ENCODE measurements at places on chromosomes 7 and 10. TPM values are rescaled to one million over a fixed set of nuclear protein-coding genes. Genes with fewer than 3 reads are reported as not detected.

CYP17A1 gene
- total RNA-seq = not detected

MAT1A gene
- total RNA-seq = not detected

AMZ1 gene
- total RNA-seq = not detected

DNA sequence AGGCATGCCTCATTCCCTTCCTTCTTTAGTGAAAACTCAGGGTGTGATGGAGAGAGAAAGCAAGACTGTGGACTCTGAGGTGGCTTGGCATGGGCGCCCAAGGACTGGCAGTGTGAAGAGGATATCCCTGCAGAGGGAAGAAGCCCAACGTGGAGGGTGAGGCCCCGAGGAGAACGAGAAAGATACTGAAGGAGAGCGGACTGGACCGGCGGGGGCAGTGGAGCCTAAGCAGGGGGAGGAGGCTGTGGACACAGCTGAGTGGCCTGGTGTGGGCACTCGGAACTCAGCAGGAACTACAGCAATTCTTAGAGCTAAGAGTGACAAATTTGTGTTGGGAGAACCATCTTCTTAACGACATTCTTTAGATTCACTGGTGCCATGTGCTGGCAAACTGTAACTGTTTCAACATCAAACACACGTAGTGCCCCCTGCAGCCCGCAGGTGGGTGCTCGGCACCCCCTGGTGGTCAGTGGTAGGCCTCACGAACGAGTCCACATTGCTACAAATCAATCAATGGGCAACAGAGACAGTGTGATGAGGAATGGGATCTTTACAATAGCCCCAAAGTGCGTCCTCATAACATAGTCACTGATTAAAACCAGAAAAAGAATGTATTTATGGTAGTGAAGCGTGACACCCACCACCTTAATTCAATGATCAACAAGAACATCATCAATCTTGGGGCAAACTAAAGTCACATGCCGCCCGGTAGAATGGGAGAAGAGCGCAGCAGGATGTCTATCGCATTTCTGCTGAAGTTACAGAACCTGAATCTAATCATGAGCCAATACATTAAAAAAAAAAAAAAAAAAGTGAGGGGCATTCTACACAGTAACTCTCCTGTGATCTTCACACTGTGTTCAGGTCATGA lies 2.0 kb upstream of the SFTPA1 start:
- no peaks in the 10 kb centered on the region for H3K36me3 ChIP-seq
- no peak overlapping the region for H3K4me3 ChIP-seq
- peaks cover 4% of the 10 kb centered on the region for H3K27me3 ChIP-seq
- peak; percentile 84 for DNase-seq

- no peaks in the 10 kb centered on the region for H3K27me3 ChIP-seq
- no peak overlapping the region for H3K4me3 ChIP-seq
- H3K27ac ChIP-seq = no peak overlapping the region
- peaks cover 8% of the 10 kb centered on the region for H3K36me3 ChIP-seq
Observed at GRCh38 chr7:55381189-55381588, 16.1 kb downstream of the LANCL2 start.

- H3K4me1 ChIP-seq = peaks cover 3% of the 10 kb centered on the region
- H3K4me3 ChIP-seq = no peak overlapping the region
- no peaks in the 10 kb centered on the region for H3K36me3 ChIP-seq
- H3K27ac ChIP-seq = no peak overlapping the region
Observed at GRCh38 chr10:124196659-124197058, 103.3 kb upstream of the CHST15 start.

- H3K27me3 ChIP-seq = peaks cover 31% of the 10 kb centered on the region
- peak overlapping the region; percentile 79 for H3K4me3 ChIP-seq
- H3K27ac ChIP-seq = peak overlapping the region; percentile 68
- no peak for DNase-seq
- H3K4me1 ChIP-seq = peaks cover 17% of the 10 kb centered on the region
Observed at GRCh38 chr7:74288034-74288881, 949 bp upstream of the CLIP2 start.

DNA sequence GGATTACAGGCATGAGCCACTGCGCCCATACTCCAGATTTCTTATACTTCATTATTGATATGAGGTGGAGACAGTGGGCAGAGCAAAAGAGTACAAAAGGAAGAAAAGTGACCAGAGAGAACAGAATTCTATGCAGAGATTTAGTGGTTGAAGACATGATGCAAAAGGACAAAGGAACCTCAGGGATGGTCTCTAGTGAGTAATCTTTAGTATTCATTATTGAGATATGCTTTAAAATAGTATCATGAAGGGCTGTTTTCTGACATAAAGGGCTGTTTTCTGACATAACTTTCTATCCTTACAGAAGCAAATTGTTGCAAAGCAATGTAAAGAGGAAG lies 81.2 kb upstream of the OIT3 start:
- H3K27ac ChIP-seq = no peak overlapping the region
- no peak overlapping the region for H3K4me3 ChIP-seq
- no peaks in the 10 kb centered on the region for H3K36me3 ChIP-seq
- no peak for DNase-seq
- H3K27me3 ChIP-seq = peaks cover 1% of the 10 kb centered on the region

GRCh38 chr10:36683421-36683820 lies 442.0 kb upstream of the ANKRD30A start:
- no peak overlapping the region for H3K27ac ChIP-seq
- no peaks in the 10 kb centered on the region for H3K4me1 ChIP-seq
- H3K36me3 ChIP-seq = no peaks in the 10 kb centered on the region
- DNase-seq = no peak

DNA sequence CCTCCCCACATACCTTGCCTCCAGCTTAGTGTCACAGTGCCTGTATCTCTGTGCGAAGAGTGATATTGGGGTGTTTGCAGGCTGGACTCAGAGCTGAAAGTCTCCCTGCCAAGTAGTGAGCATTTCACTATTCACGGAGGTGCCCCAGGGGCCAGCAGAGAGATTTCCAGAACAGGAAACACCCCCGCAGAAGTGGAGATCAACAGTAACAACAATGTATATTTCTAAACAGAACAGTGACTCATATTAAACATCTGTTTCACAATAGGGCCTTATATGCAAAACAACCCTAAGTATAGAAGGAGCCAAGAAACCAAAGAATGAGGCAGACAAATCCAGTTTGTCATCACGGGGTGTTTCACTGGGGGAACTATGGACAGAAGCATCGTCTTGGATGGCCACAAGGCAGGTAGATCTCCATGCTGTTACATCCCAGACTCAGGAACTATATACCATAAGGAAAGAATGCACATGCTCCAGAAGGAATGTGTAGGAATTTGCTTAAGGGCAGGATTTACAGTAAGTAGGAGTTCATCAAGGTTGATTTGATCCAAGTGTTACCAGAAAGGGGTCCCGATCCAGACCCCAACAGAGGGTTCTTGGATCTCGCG lies 29.3 kb upstream of the CCL24 start:
- peak; percentile 70 for DNase-seq
- peaks cover 18% of the 10 kb centered on the region for H3K4me1 ChIP-seq

DNA sequence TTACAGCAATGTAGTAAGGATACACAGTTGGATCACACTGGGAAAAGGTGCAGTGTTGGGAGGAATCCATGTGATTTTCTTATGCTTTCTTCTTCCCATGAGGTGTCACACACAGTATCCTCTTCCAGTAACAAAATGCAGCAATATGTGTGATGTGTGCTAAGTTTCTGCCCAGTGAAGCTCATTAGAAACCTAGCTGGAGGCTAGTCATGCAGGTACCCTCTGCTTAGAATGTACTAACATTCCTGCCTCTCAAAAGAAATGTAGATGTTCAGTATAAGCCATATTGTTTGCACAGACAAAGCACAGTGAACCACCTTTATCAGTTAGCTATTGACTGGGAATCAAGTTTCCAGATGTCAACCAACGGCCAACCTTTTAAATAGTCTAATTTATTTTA lies 12.9 kb upstream of the KCND2 start:
- no peaks in the 10 kb centered on the region for H3K27me3 ChIP-seq
- no peak for DNase-seq
- no peak overlapping the region for H3K4me3 ChIP-seq
- H3K27ac ChIP-seq = no peak overlapping the region

All from activated CD4-positive, alpha-beta T cell treated with anti-CD3 and anti-CD28 coated beads, Interleukin-2, amount 10 ng/mL, durations not matched to agents 24 days and 14 days (primary cell).